ENCODE measurements at places on chromosomes 3 and 15.
A peak's percentile ranks its signal among the peaks of the same experiment; 100 is the strongest.

GRCh38 chr15:90001062-90001682 is at the start of gene ZNF710:
TSS of gene ZNF710 (plus strand) at chr15:90001324. CDS start at chr15:90067138, 65,814 bp downstream.
- DNase-seq: peak; percentile 47

DNA sequence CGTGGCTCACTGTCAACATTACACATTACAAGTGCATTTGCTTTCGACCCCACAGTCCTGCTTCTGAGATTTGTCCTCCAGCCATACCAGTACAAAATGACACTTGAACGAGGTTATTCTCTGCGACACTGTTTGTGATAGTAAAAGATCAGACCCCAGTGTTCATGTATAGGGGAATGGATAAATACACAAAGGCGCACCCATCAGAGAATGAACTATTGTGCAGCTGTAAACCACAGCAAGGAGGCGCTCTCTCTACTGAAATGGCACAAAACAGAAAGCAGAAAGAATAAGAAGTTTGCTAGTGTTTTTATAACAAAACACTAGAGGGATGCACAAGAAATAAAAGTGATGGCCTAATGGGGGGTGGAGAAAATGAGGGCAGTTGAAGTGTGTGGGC is 4.9 kb upstream of the CHSY1 start:
- peak; percentile 53 for DNase-seq

GRCh38 chr3:132230156-132231000 is 86.8 kb upstream of the ACP3 start:
- no peak for DNase-seq

- DNase-seq: no peak
Observed at GRCh38 chr15:38609097-38609738, 44.6 kb upstream of the RASGRP1 start.
